ENCODE measurements at places on chromosomes 3 and 15.

GRCh38 chr15:92069308-92070250, 216.1 kb downstream of the SLCO3A1 start:
- no peak for DNase-seq

GRCh38 chr3:128226795-128227395, 73.6 kb downstream of the EEFSEC start:
- peak; percentile 31 for DNase-seq

DNA sequence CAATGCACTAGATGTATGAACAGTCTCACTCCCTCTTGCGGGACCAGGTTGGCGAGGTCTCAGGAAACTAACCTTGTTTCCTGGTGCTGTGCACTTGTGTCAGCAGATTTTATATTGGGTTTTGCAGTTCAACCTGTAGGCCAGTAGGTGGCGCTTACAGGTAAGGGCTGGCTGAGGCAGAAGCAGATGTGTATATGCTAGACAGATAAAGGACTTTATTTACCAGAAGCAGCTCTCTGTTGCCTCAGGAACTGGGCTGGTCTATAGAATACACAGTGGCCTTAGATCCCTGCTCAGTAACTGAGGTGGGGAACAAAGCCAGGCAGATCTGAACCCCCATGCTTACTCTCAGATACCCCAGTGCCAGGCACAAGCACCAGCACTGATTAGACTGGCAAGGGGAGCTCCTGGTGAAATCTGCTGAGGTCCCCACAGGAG, 296.8 kb downstream of the DOCK3 start:
- peak; percentile 68 for DNase-seq

GRCh38 chr15:57082054-57082728, 163.7 kb downstream of the TCF12 start:
- DNase-seq = no peak
